Right lung (tissue), 10 donors: ENCODE measurements at places on chromosomes 2 and 18.

- no peak for DNase-seq
Measured at GRCh38 chr18:25326361-25326952, 25.5 kb downstream of the ZNF521 start.

GRCh38 chr18:47492691-47493090 lies 241.2 kb upstream of the SKOR2 start:
- no peak for DNase-seq

- DNase-seq, result no peak
Measured at GRCh38 chr2:115910270-115910669, 1467.8 kb downstream of the DPP10 start.

DNA sequence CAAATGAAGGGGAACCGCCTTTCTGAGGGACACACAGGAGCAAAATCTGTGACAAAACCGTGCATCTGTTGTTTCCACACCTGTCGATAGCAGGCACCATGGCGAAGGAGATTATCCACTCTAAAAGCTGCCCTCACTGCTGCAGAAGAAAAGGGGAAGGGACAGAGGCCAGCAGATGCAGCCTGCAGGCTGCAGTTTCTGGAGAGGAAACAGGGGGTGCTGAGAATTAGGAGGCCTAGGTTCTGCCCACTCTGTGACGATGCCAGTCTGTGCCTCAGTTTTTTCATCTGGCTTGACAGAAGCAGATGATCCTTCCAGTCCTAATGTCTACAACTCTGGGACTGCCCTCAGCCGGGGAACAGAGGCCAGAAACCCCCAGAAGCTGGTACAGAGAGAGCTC lies 17.7 kb downstream of the PAX8 start:
- no peak for DNase-seq

- DNase-seq, result no peak
Measured at GRCh38 chr2:232502911-232503808, 15.5 kb upstream of the ECEL1 start.

DNA sequence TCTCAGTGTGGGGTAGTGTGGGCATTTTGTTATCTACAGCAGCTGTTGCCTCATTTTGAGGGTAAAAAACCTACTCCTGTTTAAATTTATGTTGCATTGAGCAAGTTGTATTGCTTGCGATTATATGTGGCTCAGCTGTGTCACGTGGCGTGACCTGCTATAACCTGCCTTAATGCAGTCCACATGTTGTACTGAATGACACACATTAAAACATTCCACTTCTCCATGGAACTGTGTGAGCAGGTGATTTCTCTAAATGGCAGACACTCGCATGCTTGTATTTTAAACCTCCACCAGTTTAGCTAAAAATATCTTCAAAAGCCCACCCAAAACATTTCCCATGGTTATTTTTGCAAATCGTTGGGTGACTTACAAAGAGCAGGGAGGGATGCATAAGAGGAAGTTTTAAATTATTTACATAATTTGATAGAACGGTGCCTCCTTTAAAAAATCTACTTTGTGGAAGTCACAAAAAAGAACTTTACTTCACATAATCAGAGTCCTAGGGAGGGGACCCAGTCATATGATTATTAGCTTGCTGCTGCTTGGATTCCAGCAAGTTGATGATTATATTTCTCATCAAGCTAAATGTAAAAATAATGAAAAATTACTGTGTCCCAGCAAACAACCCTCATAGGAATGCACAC lies 163.3 kb upstream of the ZEB2 start:
- no peak for DNase-seq

- no peak for DNase-seq
Measured at GRCh38 chr2:106789185-106789584, 96.8 kb downstream of the ST6GAL2 start.

DNA sequence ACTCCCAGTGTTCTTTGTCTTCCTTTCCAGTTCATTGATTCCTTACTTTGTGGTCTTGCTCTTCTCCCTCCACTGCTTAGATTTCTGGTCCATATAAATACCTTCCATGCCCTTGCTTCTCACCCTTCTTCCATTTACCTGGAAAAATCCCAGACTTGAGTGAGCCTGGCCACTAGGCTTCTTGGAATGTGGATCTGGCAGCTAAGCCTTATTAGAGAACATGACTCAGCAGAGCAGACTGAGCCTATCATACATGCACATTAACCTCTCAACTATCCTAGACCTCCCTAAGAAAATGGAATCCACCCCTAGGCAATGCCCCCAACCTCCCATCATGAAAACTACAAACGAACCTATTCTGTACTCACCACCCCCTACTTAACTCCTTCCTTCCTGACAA lies 127.7 kb downstream of the RHBDD1 start:
- DNase-seq, result no peak

- DNase-seq, result peak; percentile 91
Measured at GRCh38 chr2:190468814-190469569, 60.8 kb downstream of the MFSD6 start.

GRCh38 chr2:85599468-85600234 lies 2.8 kb downstream of the TMEM150A start:
- DNase-seq, result no peak

GRCh38 chr2:43360137-43360536 lies 133.7 kb upstream of the ZFP36L2 start:
- no peak for DNase-seq

DNA sequence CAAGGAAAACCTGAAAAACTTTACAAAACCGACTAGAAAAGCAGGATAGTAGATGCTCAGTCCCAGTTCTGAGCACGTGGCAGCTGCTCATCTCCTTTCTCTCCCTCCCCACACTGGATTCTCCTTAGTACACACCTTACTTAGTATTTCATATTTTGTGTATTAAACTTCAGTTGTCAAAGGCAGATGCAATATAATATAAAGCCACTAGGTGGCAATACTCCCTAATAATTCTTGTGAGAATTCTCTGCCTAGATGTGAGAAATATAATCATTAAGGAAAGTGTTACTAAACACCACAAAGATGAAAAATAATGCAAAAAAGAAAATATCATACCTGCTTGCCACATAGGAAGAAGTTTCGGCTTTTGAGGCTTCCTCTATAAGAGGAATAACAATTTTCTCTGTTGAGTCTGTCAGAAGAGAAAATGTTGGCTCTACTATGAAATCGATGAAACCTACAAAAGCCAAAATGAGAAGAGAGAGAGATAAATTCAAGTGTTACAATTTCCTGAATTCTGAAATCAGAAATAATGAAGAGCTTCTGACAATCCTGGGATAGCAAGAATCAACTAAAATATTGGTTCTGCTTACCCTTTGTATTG lies 200.6 kb downstream of the PPP1R1C start:
- DNase-seq, result peak; percentile 10

- DNase-seq, result no peak
Measured at GRCh38 chr18:63887424-63887823, at the start of gene SERPINB2. Gene SERPINB2, plus strand, starts transcription at chr18:63887705. Its CDS starts 3,740 bp downstream, at chr18:63891445.

- no peak for DNase-seq
Measured at GRCh38 chr2:212535996-212536816, 2.4 kb downstream of the ERBB4 start.

GRCh38 chr2:1665761-1666505 lies 78.4 kb downstream of the PXDN start:
- no peak for DNase-seq

DNA sequence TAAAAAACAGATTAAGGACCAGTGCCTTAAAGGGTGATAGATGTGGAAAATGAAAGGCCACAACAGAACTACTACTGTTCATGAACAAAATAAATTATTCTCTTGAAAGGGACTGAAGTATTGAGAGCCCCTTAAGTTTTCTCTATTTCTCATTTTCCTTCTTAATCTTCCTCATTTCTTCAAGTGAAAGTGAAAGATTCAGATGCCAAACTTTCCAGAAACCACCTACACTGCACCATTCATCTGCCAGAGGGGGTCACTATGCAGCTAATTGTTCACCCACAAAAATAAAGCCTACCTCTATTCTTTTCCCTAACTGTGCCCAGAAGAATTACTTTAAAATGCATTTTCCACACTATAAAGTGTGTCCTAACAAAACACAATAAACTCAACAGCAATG lies 140.1 kb downstream of the NR4A2 start:
- no peak for DNase-seq

DNA sequence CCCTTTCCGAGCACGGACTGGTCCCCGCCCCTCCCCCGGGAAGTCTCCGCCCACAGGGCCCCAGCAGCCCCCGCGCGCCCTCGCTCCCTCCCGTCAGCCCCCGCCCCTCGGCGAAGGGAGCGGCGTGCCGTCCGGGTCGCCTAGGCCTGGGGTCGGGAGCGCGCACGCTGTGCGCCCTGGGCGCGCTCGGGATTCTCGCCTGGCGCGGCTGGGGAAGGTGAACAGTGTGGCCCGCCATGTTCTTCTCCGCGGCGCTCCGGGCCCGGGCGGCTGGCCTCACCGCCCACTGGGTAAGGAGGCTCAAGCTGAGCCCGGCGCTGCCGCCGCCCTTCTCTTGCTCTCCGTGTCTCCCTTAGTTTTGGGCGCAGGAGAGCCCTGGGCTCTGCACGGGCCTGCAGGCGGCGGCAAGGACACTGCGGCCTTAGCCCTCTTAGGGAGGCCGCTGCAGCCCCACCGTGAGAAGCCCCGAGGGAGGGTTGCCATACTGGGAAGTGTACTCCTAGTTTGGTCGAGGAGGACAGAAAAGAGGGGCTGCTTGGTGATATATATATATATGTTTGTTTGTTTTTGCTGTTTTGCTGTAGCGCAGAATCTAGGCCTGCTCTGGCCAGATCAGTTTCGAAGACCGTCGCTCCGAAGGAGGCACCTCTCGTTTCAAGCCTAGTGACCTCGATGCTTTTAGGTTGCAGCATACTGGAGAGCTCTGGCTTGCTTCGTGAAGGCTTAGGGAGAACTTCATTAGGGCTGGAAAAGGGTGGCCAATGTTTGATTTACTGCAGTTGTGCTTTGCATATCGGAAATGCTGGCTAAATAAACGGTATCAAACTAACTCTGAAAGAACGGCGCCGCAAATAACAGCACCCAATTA lies at the start of gene NDUFV2:
Gene NDUFV2 (plus strand): TSS at position 192 of the 868 bp plus-strand sequence. CDS start 45 bp downstream, at position 237.
- DNase-seq, result peak; percentile 98

GRCh38 chr2:59389240-59389639 lies 1148.1 kb upstream of the FANCL start:
- DNase-seq, result peak; percentile 11
